ENCODE measurements at places on chromosomes 2 and 18.
A peak's percentile ranks its signal among the peaks of the same experiment; 100 is the strongest.

- peak; percentile 12 for DNase-seq
These were observed 171.6 kb downstream of the DIS3L2 start for GRCh38 chr2:232133078-232133477.

DNA sequence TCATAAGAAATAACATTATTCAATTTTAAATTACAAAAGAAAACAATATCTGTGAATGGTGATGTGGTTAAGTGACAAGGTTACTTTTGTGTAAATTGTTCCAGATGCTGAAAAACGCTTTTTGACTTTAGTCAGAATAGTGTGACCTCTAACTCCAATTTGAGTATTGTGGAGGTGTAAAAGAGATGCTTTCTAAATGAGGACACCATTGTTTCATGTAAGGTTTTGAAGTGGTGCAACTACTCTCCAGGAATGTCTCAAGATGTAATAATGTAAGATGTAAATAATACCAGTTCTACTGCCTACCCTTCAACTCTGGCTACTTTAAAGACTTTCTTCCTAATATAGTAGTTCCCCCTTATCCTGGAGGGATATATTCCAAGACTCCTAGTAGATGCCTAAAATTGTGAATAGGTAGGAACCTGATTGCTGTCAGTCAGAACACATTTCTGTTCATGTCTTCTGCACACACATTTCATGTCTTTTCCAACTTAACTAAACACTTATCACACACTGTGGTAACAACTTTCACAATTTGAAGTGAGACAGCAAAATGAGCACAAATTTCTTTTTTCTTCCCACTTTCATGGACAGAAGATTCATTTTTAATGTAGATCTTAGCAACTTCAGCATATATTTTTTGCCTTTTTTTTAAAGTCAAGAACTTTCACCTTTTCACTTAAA is 39.1 kb upstream of the PPP1R1C start:
- no peak for DNase-seq

GRCh38 chr2:226452768-226453167 is 346.9 kb downstream of the IRS1 start:
- DNase-seq = no peak

GRCh38 chr18:46706968-46707367 is 49.9 kb downstream of the ST8SIA5 start:
- DNase-seq = no peak

GRCh38 chr2:20452551-20452950 is 5.7 kb downstream of the RHOB start:
- DNase-seq = no peak

DNA sequence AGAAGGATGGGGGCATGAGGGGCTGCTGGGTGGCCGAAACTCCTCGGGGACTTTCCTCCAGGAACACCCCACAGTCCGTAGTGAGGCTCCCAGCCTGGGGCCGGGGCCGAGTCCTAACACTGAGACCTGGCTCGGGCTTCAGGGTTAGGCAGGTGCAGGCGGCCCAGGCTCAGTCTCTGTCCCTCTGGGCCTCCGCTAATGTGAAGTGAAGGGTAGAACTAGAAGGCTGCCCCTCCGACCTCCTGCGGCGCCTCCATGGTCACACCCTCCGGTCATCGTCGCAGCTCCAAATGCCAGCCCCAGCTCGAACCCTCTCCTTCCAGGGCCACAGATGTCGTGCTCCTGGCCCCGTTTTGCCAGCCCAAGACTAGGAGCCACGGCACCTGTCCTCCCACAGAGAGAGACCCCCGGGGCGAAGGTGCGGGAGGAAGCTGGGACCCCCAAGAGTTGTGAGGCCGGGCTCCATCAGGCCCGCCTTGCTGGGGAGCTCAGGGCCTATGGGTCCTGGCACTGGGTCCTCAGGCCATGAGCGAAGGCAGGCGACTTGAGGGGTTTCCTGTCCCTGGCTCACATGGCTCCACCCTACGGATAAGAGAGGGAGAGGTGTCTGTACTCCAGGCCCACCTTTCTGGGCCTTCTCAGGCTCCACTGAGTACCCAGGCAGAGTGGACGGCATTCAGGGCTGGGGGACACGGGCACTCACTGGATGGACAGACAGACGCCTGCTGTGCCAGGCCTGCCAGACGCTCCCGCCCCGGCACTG is 797 bp downstream of the ANO7 start:
- DNase-seq = no peak

DNA sequence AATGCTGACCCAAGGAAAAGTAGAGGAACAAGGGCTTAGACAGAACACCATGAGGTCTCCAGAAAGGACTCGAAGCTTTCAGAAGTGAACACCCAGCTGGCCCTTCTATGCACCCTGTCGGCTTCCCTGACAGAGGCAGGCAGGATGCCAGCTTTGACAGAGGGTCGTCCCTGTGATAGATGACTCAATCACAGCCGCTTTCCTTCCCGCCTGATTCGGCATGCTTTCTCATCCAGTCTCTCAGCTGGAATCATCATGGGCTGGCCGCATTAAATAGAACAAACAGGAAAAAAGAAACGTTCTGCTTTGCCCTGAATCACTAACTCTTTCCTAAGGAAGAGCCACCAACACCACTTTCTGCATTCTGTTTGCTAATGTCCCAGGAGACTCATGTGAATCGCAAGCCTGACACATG is 140.3 kb upstream of the RAB12 start:
- DNase-seq = no peak

DNA sequence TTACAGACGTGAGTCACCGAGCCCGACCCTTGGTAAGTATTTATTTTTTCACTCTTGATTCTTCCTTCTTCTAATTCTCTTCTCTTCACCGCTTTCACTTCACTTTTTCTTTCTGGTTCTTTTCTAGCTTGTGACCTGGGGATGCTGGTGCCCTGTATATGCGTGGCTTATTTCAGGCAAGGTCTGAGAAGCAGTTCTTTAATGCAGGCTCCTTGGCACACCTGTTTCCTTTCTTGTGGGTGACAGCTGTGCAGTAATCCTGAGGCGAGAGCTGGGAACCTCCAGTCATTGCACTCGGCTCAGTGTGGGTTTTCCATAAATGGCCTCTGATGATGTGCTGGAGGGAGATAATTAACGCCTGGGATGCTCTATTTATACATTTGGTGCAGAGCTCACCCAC is 193.8 kb downstream of the TSN start:
- DNase-seq = no peak

GRCh38 chr2:27735263-27735904 is 36.1 kb upstream of the MRPL33 start:
- DNase-seq = peak; percentile 81

DNA sequence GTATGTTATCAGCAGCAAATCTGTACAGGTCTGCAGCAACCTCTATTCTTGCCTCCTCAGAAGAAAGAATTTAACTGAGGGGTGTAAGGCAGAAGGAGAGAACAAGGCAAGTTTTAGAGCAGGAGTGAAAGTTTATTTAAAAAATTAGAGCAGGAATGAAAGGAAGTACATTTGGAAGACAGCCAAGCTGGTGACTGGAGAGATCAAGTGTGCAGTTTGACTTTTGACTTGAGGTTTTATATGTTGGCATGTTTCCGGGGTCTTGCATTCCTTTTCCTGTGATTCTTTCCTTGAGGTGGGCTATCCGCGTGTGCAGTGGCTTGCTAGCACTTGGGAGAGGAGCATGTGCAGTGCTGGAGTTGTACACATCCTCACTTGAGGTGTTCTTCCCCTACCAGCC is 16.5 kb upstream of the CERS6 start:
- no peak for DNase-seq

DNA sequence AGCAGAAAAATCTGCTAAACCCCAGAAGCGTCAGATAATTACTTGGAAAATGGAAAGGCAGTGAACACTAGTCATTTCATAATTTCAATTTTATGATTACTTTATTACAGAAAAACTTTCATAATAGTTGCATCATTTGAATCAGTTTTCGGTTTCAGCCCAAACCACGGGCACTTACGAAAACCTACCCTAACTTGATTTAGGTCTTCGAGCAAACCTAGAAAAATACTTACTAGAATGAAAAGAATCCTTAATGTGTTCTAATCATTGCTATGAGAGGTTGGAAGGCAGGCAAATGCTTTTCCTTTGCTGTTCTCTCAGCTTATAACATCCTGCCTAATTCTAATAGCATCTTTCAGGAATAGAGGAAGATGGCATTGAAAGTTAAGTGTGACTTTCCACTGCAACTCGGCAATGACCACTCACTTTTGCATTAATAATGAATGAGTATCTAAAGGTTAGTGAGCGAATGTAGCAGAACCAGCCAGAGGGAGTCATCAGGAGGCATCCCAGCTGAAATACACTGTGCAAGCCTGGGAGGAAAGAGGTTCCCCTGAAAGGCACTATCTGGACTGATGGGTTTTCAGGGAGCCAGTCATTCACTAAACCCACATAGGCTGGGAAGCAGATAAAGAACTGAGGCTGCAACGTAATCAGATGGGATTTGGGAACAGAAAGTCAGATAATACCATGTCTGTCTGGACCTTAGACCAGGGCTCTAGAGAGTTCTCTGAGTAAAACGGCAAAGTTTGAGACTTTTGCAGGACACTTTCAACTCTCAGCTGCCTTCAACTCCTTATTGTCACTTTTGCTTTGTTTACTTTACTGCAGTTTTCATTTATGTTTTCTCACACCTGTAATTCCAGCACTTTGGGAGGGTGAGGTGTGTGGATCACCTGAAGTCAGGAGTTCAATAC is 520.8 kb downstream of the RNF144A start:
- DNase-seq = no peak

DNA sequence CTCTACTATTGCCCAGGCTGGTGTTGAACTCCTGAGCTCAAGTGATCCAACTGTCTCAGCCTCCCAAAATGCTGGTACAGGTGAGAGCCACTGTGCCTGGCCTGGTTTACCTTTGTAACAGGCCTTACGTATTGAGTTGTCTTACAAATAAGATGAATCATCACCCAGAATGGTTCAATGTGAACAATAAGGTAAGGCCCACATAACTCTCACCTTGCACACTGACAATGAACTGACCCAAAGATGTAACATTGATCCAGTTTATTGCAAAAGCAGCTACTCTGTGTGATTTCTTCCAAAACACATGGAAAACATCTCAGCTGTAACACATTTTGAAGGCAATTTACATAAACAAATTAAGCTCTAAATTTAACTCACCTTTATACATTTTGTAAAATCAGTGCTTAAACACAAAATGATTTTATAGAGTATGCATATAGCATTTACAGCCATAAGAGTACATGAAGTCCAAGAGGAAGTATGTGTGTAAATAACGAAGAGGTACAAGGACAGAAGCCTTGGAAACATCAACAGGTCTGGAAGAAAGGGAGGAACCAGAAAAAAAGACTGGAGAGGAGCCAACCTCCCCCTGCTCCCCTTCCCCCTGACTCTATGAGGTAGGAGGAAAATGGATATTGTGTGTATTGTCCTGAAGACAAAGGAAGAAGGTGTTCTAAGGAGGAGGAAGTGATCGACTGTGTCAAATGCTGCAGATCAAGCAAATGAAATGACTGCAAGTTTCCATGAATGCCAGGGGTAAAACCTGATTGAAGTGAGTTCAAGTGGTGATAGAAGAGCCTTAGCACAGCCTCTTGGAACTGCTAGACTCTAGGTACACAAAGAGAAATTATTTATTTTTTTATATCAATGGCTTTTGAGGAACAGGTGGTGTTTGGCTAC is 5.6 kb upstream of the WDFY1 start:
- no peak for DNase-seq

- DNase-seq = no peak
These were observed 622.1 kb upstream of the ZEB2 start for GRCh38 chr2:145141981-145142380.

GRCh38 chr18:33201509-33201926 is 239.0 kb downstream of the CCDC178 start:
- peak; percentile 61 for DNase-seq
